ENCODE measurements at places on chromosomes 5 and 9.

GRCh38 chr9:70013598-70014196 is 30.0 kb upstream of the MAMDC2 start:
- DNase-seq: no peak

- no peak for DNase-seq
Measured at GRCh38 chr9:426976-427375, 212.3 kb downstream of the DOCK8 start.

- DNase-seq: no peak
Measured at GRCh38 chr5:143588933-143589662, 185.6 kb upstream of the NR3C1 start.

DNA sequence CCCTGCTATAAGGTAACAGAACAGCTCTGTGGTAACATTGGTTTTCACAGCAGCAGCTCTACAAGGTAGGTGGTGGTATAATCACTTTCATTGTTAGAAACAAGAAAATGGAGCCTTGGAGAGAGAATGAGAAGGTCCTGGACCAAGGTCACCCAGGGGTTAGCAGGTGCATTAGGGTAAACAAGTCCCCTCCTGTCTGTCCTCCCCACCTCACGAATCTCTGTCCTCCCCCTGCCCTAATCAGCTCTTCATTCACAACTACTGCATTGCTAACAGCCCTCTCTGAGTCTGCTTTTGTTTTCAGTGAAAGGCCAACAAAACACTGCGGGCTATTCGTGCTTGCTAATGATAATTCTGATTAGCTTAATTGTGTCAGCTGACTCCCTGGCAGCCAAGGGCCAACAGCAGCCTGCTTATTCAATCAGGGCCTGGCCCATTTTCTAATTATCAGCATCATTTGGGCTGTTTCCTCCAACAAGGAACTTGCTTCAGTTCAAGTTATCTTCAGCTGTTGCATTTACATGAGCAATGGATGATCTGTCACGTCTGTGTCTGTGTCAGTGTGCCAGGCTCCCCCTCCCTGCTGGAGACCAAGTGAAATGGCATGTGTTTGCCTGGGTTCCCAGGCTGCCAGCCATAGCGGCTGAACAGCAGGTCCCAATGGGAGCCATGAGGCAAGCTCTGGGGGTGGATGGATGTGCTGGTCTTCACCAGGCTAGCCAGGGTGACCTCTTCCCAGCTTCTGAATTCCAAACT is 56.7 kb upstream of the EQTN start:
- DNase-seq: no peak

GRCh38 chr5:157266286-157267007 is 524 bp downstream of the CYFIP2 start:
- peak; percentile 32 for DNase-seq

- DNase-seq: no peak
Measured at GRCh38 chr5:96721351-96721977, 59.3 kb downstream of the CAST start.

DNA sequence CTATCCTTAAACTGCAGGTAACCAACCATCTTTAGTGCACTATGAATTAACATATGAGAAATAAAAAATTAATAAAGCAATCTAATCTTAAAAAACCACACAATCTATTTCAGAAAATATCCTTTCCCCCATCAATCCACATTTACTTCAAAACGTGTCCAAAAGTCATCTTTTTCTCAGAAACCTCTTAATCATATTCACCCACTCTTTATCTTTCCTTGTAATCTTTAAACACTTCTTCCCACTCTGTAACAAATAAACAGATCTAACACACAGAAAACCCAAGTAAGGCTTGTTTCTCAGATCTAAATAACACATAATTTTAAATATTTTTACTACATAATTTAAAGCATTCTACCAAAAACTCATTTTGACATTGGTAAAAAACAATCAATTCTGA is 44.4 kb downstream of the EFCAB9 start:
- DNase-seq: no peak
